ENCODE measurements at places on chromosomes 7 and 10.

GRCh38 chr10:125080984-125081383, 79.4 kb downstream of the CTBP2 start:
- DNase-seq: no peak

DNA sequence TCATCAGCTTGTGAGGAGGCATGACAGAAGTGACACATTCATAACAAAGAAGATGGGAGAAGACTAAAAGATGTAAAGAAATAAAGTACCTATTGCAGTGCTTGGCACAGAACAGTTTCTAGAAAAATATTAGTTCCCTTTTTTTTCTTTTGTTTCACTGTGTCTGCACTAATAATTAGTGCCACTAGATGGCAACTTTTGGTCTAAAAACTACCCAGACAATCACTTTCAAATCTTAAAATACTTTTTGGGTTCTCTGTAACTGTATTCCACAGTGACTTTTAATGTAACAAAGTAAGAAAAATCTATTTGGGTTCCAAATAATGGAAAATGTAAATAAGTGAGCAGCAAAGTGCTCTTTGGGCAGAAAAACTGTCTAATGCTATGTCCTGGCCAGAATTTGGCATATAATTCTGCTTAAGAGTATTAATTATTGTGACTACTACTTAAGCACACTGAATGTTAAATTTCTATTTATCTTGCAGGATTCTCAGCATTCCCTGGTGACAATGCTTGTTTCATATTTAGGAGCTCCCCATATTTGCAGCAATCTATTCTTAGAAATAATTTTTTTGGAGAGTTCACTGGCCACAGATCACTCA, 134.8 kb upstream of the KIF5B start:
- no peak for DNase-seq

DNA sequence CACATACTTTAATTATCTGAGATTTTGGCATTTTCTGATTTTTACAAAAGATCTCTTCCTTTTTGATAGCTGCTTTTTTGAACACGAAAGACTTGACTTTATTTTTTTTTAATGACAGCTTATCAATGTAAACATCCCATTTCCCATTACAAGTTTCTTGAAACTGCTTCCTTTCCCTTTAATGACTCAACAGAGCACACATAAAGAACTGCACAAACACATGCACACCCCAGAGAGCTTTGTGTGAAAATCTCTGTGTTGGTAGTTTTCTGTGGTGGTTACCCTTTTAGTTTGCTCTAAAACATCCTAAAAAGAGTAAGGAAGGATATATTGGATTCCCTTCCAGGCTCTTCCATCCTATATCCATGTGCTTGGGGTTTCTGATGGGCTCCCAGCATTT, 125.1 kb upstream of the ZNF32 start:
- DNase-seq: no peak

DNA sequence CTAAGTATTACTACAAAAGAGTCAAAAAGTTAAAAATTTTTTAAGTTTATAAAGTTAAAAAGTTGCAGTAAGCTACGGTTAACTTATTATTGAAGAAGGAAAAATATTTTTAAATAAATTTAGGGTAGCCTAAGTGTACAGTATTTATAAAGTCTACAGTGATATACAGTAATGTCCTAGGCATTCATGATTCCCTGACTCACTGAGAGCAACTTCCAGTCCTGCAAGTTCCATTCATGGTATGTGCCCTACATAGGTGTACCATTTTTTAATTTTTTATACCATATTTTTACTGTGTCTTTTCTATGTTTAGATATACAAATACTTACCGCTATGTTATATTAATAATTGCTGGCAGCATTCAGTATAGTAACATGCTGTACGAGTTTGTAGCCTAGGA, 92.3 kb downstream of the CTNNA3 start:
- DNase-seq: no peak

- DNase-seq: no peak
Observed at GRCh38 chr10:133616371-133617130, 10.0 kb downstream of the FRG2B start.

- DNase-seq: no peak
Observed at GRCh38 chr10:86203162-86203905, 163.3 kb downstream of the GRID1 start.

DNA sequence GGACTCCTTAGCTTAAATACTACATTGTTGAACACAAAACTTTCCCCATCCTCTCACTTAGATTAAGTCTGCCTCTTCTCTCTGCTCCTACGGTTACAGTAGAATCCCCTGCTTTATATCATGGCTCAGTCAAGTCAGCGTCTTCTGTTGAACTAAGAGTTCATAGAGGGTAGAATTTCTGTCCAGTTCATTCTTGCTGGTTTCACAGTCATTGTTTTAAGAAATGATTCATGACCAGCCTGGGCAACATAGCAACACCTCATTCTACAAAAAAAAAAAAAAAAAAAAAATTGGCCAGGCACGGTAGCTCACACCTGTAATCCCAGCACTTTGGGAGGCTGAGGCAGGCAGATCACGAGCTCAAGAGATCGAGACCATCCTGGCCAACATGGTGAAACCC, 3.7 kb upstream of the ZFYVE27 start:
- no peak for DNase-seq

DNA sequence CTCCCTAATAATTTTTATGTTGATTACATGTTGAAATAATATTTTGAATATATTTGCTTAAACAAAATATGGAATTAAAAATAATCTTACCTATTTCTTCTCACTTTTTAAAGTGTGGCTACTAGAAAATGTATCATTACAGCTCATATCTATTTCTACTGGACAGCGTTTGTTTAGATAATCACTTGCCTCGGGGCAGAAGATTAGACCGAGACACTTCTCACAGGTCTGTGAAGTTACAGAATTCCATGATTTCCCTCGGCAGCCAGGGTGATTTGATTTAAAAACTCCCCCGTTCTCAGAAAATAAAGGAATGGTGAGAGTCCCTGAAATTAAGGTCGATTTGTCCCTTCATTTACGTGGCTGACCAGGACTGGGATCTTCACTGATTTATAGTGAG, 162.5 kb downstream of the DGKI start:
- DNase-seq: no peak

GRCh38 chr7:153943861-153944260, 108.3 kb upstream of the DPP6 start:
- DNase-seq: no peak

DNA sequence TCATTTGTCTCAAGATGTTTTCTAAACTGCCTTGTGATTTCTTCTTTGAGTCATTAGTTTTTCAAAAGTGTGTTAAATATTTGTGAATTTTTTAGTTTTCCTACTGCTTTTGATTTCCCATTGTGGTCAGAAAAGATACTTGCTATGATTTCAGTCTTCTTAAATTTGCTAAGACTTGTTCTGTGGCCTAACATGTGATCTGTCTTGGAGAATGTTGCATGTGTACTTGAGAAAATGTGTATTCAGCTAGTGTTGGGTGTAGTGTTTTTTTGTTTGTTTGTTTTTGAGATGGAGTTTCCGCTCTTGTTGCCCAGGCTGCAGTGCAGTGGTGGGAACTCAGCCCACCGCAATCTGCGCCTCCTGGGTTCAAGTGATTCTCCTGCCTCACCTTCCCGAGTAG, 28.6 kb downstream of the BMPR1A start:
- DNase-seq: no peak

- DNase-seq: no peak
Observed at GRCh38 chr10:77630507-77630848, 7.1 kb downstream of the KCNMA1 start.

DNA sequence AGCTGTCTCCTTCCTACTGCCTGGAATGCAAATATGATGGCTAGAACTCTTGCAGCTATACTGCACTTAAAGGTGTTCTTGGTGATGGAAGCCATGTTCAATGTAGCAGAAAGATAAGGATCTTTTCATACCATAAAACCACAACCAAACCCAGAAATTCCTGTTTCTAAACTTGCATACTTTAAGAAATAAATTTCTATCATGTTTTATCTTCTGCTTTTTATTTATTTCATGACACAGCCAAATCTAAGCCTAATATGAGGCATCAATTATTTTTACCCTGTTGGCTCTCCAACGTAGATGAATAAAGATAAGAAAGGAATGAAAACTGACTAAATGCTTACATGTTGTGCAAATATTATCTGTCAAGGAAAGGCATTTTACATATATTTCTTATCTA, 224.1 kb downstream of the DOCK4 start:
- no peak for DNase-seq

DNA sequence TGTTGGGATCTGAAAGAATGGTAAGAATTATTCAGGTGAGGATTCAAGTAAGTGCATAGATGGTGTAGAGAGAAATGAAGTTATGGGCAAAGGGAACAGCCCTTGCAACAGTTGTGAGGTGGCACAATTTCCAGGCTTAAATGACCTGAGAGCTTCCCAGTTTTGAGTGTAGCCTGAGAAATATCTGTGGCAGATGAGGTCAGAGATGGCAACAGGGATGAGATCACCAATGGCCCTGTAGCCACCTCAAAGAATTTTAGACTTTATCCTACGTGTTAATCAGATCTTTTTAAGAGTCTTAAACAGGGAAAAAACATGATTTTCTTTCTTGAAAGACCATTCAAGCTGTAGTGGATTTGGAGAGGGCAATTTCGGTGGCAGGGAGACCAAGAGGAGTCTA, 1.9 kb upstream of the NRF1 start:
- no peak for DNase-seq

DNA sequence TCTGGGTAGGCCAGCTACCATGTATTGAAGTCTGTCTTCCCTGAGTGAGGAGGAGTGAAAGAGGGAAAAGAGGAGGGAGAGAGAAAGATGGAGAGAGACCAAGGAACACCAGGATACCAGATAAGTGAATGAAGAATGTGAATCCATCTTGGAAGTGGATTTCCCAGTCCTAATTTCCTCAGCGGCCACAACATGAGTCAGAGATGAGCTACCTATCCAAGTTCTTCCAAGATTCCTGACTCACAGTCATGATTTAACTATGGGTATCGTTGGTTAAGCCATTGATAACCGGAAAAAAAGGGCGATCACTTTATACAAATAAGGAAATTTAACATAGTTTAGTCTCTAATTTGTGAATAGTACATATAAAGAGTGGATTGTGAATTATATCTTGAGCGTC, 561.8 kb downstream of the ATRNL1 start:
- DNase-seq: no peak

DNA sequence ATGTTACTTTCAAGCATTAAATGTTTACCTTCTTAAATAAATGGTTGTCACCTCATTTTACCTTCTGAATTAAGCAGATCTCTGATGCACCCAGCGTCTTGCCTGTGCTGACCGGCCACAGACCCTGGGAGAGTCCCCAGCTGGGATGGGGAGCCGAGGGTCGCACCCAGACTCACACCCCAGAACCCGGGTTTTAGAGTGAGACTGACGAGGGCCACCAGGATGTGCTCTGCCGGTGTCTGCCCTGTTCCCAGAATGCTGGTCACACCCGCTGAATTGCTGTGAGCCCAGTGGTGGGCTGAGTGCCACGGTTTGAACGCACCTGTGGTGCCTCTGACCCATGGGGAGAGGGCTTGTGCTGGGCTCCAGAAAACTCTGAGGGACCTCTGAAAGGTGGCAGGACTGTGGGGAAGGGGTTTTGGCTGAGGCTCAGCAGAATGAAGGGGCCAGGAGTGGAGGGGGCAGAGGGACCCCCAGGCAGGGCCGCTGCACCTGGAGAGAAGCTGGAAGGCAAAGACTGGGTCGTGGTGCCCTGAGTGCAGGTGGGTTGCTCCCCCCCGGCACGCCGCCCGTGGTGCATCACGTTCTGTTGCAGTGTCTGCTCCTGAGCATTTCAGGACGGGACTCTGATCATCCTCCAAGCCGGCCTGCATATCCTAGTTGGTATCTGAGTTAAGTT, 39.2 kb downstream of the INPP5A start:
- no peak for DNase-seq

- no peak for DNase-seq
Observed at GRCh38 chr7:36155811-36156361, 2.8 kb downstream of the EEPD1 start.

- DNase-seq: no peak
Observed at GRCh38 chr10:84201244-84201606, 6.9 kb downstream of the CDHR1 start.

GRCh38 chr7:93337052-93337451, 104.9 kb downstream of the VPS50 start:
- no peak for DNase-seq

- DNase-seq: no peak
Observed at GRCh38 chr10:96324447-96324846, 20.2 kb downstream of the DNTT start.

- DNase-seq: no peak
Observed at GRCh38 chr10:88045096-88045495, 181.7 kb downstream of the PTEN start.

- DNase-seq: no peak
Observed at GRCh38 chr7:43141091-43141490, 28.6 kb downstream of the HECW1 start.

- DNase-seq: no peak
Observed at GRCh38 chr10:10587744-10588393, 429.8 kb upstream of the CELF2 start.

GRCh38 chr10:14010101-14010558, 320.6 kb downstream of the FRMD4A start:
- DNase-seq: no peak

DNA sequence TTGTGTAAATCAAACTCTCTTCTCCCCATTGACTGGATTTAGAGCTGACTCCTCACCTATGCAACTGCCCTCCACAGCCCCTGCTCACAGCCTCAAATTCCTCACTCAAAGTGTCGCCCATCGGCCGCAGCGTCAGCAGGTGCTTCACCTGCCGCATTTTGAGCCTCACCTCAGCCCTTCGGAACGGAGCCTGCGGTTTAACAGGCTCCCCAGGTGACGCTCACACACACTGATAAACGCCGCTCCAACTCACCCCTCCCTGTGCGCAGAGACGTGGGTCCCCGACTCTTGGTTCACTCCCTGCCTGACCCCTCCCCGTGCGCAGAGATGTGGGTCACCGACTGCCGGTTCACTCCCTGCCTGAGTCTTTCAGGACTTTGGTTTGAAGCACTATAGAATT, 57.1 kb downstream of the CARD11 start:
- no peak for DNase-seq

DNA sequence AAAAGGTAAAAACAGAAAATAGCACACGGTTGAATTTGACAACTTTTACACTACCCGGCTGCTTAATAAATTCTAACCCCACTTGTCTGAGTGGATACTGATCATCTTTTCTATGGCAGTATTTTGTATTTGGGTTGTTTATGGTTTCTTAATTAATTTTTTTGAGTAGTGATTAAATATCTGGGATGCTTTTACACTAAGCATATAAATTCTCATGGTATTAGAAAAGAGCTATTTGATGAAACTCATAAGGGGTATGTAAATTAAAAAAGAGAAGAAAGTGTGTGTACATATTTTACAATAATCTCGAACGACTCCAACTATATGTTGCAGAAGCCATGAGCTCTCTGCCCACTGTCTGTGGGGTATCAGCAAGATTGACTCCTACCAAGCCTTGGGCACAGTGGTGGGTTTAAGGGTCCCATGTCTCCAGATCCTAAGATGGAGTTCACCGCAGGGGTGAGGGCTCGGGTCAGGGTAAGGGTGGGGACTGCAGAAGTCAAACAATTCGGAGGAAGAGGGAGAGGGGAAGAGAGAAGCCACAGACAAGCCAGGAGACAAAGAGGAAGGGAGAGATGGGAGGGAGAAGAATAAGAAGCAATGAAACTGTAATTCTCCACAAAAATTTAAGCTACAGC, 7.6 kb upstream of the HOXA13 start:
- DNase-seq: no peak

GRCh38 chr7:156374335-156374734, 266.2 kb upstream of the RNF32 start:
- no peak for DNase-seq
